ENCODE measurements at places on chromosomes 1 and 21. TPM values are rescaled to one million over a fixed set of nuclear protein-coding genes. Genes with fewer than 3 reads are reported as not detected.

GSTM1 gene
- 10.3 TPM for total RNA-seq

NTNG1 gene
- total RNA-seq: 14.4 TPM

IL20 gene
- total RNA-seq: not detected

ITGB3BP gene
- 29.4 TPM for total RNA-seq

TENT5C gene
- total RNA-seq: 2.5 TPM

Data from parietal lobe (tissue), 2 donors.